ENCODE measurements at places on chromosomes 2 and 18. TPM values are rescaled to one million over a fixed set of nuclear protein-coding genes. Genes with fewer than 3 reads are reported as not detected.
A peak's percentile ranks its signal among the peaks of the same experiment; 100 is the strongest.

GRCh38 chr18:63161761-63162195 lies 157.8 kb downstream of the BCL2 start:
- peak; percentile 77 for DNase-seq

DNA sequence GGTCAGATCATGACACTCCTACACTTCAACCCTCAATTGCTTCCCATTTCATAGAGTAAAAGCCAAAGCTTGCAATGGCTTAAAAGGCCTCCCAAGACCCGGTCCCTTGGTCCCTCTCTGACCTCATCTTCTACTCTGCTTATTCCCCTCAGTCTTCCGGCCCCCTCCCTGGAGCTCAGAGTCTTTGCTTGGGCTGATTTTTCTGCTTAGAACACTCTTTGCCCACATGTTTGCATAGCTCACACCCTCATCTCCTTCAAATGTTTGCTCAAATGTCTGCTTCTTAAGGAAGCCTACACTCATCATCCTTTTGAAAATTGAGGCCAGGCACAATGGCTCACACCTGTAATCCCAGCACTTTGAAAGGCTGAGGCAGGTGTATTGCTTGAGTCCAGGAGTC lies 65.6 kb upstream of the CAPN13 start:
- no peak for DNase-seq

GRCh38 chr2:231152800-231153557 lies 28.1 kb upstream of the HTR2B start:
- peak; percentile 15 for DNase-seq

ILKAP gene
- 30.8 TPM for total RNA-seq

GRCh38 chr2:39421354-39421753 lies 15.7 kb downstream of the MAP4K3 start:
- DNase-seq = no peak

CAPN14 gene
- total RNA-seq = 0.08 TPM

Data from HFFc6 (cell line).